Stimulated activated CD8-positive, alpha-beta memory T cell treated with anti-CD3 and anti-CD28 coated beads, Interleukin-15, amount 100 ng/mL, for 4 hours (primary cell): ENCODE measurements at places on chromosomes 3 and 15.

- DNase-seq, result peak; percentile 60
Observed at GRCh38 chr15:45200799-45201556, 13.2 kb upstream of the SHF start.

GRCh38 chr15:94509259-94509658, 277.9 kb downstream of the MCTP2 start:
- no peak for DNase-seq

- DNase-seq, result no peak
Observed at GRCh38 chr3:155418407-155418806, 124.9 kb upstream of the STRIT1 start.

DNA sequence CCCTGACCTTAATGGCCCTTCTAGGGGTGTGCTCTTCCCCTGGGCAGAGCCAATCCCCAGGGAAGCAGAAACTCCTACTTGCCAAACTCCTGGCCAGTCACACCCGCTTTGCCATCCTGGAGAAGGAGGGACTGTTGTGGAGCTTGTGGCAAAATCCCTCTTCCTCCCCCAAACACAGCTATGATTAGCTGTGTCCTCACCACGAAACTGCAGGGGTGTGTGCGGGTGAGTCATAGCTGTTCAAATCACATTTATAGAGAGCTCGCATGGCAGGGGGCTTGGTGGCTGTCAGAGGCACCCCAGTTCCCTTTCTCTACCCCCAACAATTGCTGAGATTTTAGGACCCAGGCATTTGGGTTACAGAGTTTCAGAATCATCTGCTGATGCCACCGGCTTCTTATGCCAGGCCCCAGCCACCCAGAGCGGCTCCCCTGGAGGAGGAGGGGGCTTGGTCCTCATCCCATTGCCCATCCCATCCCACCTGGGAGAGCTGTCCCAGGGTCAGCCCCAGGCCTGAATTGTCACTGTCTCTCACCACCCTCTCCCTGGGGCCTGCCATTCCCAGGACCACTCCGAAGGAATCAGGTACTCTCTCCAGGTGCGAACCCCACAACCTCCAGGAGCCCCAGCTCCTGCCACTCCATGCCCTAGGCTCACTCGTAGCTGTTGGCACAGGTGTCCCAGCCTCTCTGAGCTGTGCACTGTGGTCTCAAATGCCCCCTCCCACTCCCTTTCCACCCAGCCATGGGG, 28.8 kb upstream of the MAGEF1 start:
- no peak for DNase-seq

DNA sequence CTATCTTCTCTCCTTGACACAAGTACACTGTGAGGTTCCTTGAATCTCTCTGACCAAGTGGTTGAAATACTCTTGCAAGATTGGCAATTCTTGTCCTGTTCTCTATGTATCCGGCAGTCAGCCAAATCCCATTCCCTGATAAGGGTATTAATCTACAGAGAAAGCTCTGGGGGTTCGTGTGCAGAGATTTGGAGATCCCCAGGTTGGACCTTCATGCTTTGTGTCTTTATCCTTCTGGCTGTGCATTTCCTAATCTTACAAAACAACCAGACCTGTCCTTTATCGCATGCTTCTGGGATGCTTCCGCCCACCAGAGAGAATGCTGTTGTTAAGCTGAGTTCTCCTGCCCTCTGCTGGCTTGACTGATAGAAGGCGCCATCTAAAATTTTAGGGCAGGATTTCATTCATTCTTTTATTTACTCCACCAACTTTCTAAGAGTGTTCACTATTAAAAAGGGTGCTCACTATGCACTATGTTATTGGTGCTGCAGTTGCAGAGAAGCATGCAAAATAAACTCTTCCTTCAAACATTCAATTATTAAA, 8.6 kb upstream of the SST start:
- no peak for DNase-seq

DNA sequence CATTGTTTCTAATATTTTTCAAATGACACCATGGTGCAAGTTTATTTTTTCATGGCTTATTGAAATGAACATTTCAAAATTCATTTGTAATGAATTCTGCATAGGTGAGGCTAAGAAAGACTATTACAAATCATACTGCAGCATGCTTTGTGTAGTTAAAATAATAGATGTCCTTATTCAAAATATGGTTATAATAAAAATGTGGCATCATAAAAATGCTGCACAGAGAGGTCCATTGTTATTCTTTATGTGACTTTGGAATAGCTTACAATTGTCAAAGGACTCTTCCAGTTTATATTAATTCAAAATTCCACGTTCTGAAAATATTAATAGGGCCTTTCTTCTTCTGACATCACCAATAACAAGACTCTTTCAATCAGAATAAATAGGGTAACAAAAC, 222.7 kb downstream of the GAP43 start:
- DNase-seq, result no peak

DNA sequence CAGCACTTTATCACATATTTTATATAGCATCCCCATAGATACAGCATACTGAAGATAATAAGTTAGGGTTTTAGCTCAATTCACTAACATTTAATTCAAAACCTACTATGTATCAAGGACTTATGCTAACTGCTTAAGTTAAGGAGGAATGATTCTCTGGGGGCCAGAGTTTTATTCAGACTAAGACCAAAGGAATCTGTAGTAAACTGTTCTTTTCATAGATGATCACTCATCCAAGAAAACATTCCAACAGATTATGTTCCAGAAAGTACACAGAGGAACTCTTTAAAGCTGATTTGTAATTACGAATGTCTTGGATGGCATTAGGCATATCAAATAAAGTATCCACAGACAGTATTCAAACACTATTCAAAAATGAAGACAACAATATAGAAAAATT, 226.4 kb downstream of the SCAPER start:
- DNase-seq, result no peak

DNA sequence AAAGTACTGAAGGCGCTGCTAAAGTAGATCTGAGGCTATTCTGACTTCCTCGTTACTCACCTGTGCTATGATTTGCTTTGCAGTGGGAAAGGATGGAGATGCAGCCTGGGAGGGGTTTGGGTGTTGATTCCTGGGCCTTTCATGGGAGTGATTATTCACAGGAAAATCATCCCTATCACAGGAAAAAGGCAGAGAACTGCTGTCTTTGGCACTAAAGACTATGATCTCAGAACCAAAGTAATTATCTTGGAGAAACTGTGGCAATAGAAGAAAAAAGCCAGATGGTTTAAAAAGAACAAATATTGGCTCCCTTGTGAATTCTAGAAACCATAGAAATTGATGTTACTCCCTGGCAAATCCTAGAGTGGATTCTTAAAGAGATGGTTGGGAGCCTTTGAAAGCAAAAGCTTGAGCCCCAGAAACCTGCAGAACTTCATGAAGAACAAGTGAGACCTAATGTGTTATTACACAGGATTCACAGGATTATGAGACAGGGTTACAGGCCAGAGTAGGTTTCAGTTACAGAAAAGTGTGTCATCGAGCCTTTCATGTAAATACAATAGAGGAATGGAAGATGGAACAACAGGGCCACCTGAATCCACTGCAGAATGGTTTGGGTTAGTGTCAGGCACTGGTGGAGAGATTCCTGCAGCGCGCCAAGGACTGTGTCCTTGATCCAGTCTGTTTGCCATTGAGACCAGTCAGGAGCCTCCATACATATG, 85.7 kb downstream of the OXNAD1 start:
- DNase-seq, result no peak

DNA sequence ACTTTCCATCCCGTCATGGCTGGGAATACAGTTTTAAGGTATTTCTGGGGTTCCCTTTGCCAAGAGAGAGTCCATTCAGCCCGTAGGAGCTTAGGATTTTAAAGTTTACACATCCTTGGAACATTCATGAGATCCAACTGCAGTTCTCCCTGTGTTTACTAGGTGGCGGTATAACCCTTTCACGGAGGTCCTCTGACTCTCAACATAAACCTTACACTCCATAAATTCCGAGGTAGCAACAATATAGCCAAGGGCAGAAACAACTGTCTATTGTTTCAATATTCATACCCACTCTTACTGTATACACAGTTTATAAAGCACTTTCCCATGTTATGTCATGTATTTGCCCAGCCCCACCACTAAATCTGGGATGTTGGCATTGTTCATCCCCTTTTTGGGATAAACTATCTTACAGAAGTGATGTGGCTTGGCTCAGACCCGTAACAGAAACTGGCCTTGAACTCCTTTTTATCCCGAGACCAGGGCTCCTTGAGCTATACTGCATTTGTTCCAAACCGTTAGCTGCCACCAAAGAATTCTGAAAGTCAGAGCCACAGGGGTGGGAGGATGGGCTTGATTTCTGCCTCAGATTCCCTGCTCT, 69.2 kb upstream of the COL6A5 start:
- no peak for DNase-seq

DNA sequence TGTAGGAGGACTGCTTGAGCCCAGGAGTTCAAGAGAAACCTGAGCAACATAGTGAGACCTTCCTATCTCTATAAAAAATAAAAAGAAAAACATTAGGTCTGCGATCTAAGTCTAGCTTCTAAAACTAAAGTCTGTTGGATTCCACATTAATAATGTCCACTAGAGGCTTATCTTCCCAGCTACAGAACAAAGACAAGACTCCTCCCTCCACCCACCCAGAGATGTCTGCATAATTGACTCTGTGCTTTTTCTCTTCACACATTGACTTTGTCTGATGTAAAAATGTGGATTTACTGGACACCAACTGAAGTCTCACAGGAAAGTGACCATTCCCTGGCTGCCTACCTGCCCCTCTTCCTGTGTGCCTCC, 91.8 kb downstream of the ATP10A start:
- no peak for DNase-seq

DNA sequence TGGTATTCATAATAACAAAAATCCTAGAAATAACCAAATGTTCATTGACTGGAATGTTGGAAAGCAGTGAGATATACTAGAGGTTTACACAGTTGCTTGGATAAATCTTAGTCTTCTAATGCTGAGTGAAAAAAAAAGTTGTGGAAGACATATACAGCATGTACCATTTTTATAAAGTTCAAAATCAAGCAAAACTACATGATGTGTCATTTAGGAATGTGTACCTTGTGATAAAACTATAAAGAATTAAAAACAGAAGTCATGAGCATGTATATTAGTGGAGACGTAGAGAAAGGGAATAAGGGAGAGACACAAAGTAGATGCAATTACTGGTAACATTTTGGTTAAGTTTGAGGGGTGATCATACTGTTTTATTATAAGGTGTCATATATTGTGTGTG, 45.2 kb downstream of the FBXL2 start:
- DNase-seq, result no peak

GRCh38 chr15:74193299-74193718, 9.3 kb downstream of the STRA6 start:
- no peak for DNase-seq

DNA sequence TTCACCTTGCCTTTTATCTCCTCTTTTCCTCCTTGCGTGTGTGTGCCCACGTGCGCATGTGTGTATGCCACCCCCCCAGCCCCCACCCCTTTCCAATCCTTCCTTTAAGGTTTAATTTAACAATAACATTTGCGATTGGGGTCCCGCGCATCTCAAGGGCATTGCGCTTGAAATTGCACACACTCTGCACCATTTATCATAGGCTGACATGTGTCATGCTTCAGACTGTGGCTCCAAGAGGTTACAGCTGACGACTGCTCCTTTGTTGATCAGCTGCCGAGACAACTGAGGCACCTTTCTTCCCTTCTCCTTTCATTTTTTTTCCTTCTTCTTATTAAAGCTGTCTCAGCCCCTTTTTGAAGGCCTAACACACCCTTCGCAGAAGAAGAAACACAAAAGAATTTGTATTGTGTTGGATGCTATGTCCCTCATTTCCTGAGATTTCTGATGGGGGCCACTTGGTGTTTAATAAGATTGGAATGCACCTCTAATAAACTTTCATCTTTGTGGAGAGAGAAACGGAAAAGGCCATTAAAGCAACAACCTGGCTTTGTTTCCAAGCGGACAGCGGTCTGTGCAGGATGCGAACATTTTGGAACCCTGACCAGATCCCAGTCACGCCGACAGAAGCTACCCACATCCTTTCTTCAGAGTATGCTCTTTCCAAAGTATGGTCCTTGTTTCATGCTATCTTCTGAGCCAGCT, 470.1 kb downstream of the MCTP2 start:
- no peak for DNase-seq

GRCh38 chr3:78613421-78613879, 1154.3 kb downstream of the ROBO1 start:
- DNase-seq, result no peak

GRCh38 chr3:64149886-64150285, 75.4 kb downstream of the PRICKLE2 start:
- DNase-seq, result no peak

- DNase-seq, result no peak
Observed at GRCh38 chr15:23912191-23912590, 225.1 kb upstream of the NDN start.

GRCh38 chr3:172511783-172512762, 11.2 kb downstream of the TNFSF10 start:
- DNase-seq, result peak; percentile 23

DNA sequence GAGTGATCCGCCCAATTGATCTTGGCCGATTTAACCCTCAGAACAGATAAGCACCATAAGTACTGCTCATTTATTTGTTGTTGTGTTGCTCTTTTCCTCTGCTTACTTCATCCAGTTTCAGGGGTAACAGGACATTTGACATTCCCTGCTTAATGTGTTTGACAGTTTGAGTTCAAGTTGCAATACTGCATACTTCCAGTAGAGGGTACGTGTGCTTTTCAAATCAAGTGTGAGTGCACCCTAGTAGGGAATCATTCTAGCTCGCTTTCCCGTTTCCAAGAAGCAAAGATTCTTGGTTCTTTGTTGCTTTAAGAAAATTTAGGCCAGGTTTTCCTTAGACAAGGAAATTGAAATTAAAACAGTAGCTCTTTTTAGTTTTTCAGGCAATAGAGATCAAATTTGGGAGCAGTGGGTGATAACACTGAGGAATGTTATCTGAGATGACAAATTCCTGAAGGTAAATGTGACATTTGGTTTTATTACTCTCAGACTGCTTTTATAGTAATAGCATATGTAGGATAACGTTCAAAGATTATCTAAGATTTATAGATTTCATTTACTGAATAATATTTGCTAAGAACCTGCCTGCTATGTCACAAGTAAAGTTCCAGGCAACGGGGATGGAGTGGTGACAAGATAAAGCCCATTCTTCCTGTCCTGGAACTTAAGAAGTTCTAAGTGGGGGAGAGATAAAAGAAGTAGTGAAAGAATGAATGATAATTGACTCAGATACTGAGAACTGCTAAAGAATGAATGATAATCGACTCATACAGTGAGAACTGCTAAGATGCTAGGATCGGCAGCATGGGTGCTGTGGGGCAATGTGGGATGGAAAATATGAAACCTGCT, 73.3 kb downstream of the SYNPR start:
- DNase-seq, result no peak

- no peak for DNase-seq
Observed at GRCh38 chr3:66904831-66905493, 93.1 kb upstream of the KBTBD8 start.

GRCh38 chr3:32200490-32200889, 38.0 kb upstream of the CMTM8 start:
- no peak for DNase-seq

GRCh38 chr3:115699706-115700105, 76.4 kb downstream of the GAP43 start:
- DNase-seq, result no peak
